ENCODE measurements at places on chromosomes 2 and 18.
A peak's percentile ranks its signal among the peaks of the same experiment; 100 is the strongest.

DNA sequence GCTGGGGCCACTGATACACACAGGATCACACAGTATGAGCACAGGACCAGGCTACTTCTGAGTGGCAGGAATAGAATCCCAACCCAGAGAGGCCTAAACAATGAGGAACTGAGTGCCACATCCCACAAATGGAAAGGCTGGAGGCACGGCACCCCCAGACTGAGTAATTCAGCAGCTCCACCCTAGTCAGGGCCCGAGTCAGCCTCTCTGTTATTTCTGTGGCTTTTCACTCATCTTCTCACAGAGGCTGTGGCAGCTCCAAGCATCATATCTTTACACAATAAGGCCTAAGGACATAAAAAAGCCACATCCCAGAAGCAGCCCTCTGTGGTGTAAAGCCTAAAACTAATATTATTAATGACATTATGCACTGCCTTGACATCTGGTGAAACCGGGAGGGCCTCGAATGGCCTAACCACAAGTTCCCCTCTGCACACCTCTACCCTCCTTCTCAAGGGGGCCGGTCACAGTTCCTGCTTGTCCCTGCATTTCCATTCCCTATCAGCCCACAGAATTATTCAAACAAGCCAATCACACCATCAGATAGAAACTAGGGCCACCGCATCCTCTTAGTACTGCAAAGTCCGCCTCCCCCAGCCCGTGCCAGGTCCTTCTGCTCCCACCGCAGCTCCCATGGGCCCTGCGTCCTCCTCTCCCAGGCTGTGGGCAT lies 12.5 kb upstream of the MAL start:
- DNase-seq = no peak

DNA sequence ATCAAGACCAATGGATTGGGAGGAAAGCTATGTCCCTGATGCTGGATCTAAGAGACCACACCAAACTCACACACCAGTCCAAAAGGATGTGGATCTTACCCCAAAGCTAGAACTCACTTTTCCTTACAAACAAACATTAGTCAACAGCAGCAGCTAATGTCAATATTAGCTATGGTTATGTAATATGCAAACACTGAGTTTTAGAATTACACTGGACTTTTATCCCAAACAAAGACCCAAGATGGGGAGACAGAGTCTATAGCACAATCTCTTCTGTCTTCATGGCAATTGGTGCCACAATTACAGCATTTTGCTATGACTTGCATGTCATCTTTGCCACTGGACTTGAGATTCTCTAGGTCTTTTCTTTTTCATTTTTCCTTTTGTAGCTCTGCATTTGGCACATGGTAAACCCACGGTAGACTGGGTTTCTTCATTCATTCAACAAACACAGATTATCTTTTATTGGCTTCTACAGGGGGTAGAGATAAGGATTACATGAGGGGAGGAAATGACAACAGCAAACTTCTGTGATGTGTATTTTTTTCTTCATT lies 59.0 kb downstream of the SPRED2 start:
- no peak for DNase-seq

DNA sequence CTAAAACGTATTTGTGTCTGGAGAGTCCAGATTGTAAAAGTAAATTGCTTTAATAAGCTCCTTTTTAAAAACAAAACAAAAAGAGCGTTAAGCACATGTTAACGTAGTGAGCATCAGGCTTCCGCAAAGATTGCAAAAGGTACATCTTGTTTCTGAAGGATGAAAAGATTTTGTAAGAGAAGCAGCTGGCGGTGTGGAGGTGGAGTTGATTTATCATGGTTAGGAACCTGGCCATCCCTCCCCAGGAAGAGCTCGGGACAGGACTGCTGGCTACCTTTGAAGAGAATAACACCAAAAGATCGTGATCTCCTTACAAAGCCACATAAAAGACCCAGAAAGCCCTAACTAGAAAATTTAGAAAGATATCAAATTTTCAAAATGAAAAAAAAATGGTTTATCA lies 132.2 kb downstream of the DNER start:
- no peak for DNase-seq

GRCh38 chr2:36330473-36331395 lies 24.8 kb upstream of the CRIM1 start:
- DNase-seq = no peak

GRCh38 chr2:15744820-15745219 lies 153.2 kb downstream of the DDX1 start:
- no peak for DNase-seq

DNA sequence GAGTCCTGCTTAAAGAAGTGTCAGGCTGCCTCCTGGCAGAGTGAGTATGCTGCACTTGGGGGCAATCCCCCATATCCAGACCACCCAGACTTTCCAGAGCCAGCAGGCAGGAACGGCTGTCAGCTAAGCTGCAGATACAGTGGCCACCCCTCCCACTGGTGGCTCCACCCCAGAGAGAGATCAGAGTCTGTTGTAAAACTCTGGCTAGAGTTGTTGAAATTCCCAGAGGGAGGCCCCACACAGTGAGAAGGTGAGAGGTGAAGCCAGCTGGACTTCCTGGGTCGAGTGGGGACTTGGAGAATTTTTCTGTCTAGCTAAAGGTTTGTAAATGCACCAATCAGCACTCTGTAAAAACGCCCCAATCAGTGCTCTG lies 533.8 kb upstream of the ACVR2A start:
- DNase-seq = no peak

GRCh38 chr2:84631047-84631446 lies 114.7 kb downstream of the DNAH6 start:
- peak; percentile 34 for DNase-seq

DNA sequence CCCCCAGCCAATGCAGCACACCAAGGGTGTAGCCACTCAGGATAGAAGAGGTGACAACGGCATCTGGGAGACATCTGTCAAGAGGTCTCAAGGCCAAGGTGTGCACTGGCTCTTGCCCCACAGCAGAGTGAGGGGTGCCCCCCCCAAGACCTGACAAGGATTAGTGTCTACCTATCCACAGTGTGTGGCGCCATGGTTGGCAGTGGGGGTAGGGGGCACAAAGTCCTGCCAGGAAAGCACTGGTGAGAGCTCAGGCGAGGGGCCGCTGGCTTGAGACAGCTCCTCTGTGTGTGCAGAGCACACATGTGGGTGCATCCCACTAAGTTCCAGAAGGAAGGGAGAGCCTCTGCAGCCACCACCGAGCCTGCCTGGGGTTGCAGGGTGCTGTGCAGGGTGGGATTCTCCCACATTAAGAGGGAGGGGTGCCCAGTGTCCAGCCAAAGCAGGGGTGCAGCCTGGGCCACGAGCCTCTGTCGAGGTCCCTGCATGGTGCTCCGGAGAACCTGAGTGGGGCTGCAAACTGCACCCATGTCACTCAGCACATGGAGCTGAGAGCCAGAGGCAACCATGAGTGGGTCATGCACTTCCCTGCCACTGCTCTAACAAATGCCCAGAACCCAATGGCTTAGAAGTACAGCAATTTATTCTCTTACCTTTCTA lies 311.2 kb upstream of the HDAC4 start:
- DNase-seq = no peak

DNA sequence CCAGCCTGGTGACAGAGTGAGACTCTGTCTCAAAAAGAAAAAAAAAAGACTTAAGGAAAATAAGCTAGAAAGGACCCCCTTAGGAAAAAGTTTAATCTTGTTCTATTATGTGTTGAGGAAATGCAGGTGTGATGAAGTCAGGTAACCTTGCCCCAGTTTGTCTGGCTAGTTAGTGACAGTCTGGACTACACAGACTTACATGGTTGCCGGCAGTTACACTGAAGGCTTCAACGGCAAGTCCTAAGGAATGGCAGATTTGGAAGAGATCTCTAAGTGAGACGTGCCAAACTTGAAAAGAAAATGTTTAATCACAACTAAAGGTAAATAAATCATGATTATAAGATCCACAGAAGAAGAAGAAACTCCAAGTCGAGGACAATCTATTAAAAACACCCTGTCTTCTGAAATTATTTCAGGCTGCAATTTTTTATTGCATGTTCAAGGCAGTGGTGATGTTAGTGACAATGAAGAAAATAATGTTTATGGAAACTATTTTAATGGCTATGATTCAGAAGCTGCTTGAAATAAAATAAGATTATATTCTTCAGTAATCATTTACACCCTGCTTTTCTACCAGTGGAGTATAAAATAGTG lies 84.2 kb downstream of the TTC27 start:
- DNase-seq = no peak

GRCh38 chr2:233350708-233351107 lies 3.6 kb upstream of the DGKD start:
- peak; percentile 75 for DNase-seq

DNA sequence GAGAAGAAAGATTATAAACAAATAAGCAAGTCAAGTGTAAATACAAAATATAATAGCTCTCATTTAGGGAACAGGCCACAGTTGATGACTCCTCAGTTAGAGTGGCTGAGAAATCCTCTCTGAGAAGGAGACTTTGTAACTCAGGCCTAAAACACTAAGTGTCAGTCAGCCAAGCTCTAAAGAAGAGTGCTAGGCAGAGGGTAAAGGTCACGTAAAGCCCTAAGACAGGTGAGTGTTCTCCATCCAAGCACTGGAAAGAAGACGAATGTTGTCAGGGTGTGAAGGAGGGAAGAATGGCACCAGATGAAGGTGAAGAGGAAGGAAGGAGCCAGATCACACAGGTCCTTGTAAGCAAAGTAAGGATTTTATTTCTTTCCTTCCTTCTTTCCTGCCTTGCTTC lies 24.3 kb downstream of the ERMN start:
- no peak for DNase-seq

DNA sequence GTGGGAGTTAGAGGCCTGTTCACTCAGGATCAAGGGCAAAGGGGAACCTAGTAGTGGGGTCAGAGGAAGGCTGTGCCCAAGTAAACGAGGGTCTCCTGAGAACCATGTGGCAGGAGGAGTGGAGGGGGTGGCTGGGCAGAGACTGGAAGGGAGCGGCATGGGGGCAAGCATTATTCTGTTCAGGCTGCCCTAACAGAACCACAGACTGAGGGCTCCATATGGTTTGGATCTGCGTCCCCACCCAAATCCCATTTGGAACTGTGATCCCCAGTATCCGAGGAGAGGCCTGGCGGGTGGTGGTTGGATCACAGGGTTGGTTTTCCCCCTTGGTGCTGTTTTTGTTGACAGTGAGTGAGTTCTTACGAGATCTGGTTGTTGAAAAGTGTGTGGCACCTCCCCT lies 287.0 kb downstream of the PHLPP1 start:
- no peak for DNase-seq

DNA sequence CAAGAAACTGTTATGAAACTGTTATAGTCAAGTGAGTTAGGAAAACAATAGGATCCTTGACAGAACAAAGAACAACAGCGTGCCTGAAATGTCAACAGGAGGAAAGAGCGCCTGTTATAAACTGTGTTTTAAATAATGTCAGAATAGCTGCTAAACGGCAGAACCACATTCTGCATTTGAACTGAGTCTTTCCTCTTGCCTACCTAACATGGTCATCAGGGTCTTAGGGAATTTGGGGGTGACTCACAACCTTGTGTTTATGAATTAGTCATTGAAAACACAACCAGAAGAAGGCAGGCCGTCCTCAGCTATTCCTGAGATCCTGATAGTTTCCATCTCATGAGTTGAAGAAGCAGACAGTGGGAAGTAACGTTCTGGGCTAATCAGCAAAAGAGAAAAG lies 222.0 kb upstream of the FN1 start:
- DNase-seq = no peak

DNA sequence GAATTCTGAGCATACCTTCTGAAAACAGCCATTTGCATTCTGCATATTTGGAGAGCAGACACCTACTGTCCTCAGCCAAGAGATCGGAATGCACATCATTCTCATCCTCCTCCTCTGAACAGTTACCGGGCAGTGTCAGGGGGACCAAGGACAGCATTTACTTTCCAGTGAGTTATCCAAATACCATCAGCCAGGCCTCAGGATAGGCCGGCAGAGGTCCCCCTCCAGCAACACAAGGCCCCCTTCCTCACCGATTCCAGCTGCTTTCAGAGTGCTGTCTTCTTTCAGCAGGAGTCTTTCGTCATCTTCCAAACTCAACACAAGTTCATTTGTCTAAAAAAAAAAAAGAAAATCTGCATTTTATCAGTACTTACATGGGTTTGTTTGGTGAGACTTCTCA lies 55.3 kb downstream of the C2orf76 start:
- DNase-seq = no peak

DNA sequence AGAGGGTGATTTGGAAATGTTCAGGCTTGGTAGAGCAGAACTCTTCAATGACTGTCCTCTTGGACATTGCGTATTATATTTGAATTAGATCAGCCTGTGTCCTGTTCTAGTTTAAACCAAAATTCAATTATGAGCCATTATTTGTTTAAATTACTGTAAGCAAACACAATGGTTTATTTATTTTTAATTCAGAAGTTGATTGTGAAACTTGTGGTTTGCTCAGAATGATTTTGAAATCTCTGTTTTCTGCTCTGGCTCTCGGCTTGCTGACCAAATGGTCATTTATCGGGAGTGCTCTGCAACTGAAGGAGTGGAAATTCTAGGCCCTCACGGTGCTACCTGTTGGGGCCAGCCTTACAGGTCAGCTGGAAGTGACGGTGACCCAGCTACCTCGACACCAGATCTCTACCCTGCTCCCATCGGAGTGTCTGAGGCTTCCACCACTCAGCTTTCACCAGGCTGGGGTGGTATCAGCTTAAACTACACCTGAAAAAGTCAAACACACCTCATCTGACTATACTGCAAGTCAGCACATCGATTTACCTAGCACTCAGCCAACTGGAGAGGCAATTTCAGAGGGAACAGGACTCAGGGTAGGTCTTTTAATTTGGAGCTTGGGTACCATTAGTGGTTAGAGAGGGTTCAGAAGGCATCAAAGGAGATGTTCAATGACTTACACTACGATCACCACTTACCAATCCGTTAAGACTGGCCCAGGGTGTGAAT lies 36.8 kb upstream of the GPD2 start:
- DNase-seq = peak; percentile 4

DNA sequence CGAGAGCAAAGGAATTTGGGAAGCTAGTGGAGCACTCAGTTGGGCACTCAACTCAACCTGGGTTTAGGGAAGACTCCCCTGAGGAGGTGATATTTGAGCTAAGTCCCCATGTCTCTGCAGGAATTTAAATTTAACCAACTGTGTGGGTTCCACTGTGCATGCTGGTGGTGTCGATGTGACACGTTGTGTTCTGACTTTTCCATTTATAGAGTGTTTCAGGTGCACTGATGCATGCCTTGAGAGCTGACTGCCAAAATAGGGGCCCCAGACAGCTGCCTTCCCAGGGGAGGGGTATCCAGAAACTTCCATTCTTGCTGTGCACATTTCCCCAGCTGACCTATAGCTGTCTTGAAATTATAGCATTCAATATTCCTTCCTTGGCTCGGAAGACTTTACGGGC lies 63.7 kb upstream of the BCL2L11 start:
- no peak for DNase-seq

DNA sequence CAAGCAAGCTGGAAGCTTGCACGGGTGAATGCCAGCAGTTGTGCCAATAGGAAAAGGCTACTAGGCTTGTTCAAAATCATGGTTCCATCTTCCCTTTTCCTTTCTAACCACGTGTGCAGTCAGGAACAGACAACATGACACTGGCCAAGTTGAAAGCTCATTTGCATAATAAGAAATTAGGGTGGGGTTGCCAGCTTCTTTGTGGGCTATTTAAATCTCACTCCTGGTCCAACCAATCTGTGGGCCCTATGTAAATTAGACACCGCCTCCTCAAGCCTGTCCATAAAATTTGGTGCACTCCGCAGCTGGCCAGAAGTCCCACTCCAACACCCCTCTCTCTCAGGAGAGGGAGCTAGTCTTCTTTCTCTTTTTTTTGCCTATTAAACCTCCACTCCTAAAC lies 1948.4 kb upstream of the PIK3C3 start:
- no peak for DNase-seq
